ENCODE measurements at places on chromosomes 13 and 19.

DNA sequence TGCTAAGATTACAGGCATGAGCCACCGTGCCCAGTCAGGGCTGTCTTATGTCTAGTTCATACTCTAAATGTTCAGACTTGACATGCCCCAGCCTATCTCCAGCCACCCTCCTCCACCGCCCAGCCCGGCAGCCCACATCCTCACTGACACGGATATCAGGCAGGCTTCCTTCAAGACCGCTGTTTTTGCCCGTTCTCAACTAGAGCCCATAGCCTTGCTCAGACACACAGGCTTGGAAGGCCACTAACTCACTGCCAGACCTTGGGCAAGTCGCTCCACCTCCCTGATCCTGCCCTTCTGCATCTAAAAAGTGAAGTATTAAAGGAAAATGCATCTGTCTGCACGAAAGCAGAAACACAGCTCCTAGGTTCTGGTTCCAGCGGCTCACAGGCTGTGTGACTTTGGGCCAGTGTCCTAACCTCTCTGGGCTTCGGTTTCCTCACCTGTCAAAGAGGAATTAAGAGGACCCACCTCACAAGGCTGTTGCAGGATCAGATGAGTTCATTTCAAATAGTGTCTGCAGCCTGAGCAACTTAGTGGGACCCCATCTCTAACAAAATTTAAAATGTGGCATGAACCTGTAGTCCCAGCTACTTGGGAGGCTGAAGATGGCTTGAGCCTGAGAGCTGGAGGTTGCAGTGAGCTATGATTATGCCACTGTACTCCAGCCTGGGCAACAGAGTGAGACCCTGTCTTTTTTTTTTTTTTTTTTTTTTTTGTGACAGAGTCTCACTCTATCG, 14.5 kb upstream of the CERS4 start:
- H3K27ac ChIP-seq = peak overlapping the region; percentile 24
- no peak for DNase-seq
- H3K4me1 ChIP-seq = peaks cover 8% of the 10 kb centered on the region
- H3K36me3 ChIP-seq = no peaks in the 10 kb centered on the region

DNA sequence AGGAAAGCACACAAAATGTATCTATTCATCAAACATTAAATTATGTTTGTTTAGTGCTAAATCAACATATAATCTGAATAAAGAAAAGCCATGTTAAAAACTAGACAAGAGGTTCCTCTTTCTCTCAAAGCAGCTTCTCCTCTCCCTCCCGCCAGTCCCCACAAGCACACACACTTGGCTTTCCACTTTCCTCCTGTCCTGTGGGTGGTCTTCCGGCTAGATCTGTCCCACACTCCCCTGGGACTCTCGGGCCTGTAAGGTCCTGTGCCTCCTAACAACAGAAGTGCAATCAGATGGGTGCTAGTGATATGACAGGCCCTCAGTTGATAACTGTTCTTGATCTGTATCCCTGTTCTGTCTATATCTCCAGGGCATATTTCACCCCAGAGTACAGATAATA, 45.6 kb upstream of the RAP2A start:
- H3K4me1 ChIP-seq = no peaks in the 10 kb centered on the region
- no peaks in the 10 kb centered on the region for H3K27me3 ChIP-seq
- DNase-seq = no peak
- H3K36me3 ChIP-seq = peaks cover 14% of the 10 kb centered on the region
- H3K27ac ChIP-seq = no peak overlapping the region

DNA sequence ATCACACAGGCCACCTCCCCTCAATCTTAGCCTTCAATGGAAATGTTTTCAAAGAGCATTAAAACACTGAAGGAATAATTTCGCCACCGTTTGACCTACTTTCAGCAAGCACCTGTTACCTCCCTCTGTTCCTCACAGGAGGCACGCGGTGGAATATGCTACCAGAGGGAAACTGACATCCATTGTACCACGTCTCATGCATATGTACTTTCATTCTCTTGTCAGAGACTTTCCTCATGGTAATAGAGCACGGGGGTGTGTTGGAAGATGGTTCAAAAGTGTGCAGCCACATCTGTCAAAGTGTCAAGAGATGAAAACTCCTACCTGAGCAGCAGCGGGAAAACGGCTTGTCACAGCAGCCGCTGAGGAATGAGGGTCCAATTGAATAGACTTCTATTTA, 143.4 kb downstream of the NALCN start:
- no peaks in the 10 kb centered on the region for H3K4me1 ChIP-seq
- no peaks in the 10 kb centered on the region for H3K27me3 ChIP-seq
- no peak overlapping the region for H3K4me3 ChIP-seq
- H3K27ac ChIP-seq = no peak overlapping the region

DNA sequence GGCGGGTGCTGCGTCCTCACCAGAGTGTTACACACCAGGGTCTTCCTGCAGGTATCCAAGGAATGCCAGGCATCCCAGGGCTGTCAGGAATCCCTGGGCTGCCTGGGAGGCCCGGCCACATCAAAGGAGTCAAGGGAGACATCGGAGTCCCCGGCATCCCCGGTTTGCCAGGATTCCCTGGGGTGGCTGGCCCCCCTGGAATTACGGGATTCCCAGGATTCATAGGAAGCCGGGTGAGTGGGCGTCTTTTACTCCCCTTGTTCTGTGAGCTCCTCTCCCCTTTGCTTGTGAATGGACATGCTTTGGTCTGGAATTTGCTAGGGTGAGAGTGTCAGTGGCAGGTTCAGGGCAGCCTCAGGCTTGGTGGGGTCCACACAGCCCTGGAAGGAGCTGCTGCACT, 75.9 kb downstream of the RAB20 start:
- H3K27ac ChIP-seq = no peak overlapping the region
- peaks cover 77% of the 10 kb centered on the region for H3K36me3 ChIP-seq
- H3K4me1 ChIP-seq = no peaks in the 10 kb centered on the region
- H3K27me3 ChIP-seq = no peaks in the 10 kb centered on the region

DNA sequence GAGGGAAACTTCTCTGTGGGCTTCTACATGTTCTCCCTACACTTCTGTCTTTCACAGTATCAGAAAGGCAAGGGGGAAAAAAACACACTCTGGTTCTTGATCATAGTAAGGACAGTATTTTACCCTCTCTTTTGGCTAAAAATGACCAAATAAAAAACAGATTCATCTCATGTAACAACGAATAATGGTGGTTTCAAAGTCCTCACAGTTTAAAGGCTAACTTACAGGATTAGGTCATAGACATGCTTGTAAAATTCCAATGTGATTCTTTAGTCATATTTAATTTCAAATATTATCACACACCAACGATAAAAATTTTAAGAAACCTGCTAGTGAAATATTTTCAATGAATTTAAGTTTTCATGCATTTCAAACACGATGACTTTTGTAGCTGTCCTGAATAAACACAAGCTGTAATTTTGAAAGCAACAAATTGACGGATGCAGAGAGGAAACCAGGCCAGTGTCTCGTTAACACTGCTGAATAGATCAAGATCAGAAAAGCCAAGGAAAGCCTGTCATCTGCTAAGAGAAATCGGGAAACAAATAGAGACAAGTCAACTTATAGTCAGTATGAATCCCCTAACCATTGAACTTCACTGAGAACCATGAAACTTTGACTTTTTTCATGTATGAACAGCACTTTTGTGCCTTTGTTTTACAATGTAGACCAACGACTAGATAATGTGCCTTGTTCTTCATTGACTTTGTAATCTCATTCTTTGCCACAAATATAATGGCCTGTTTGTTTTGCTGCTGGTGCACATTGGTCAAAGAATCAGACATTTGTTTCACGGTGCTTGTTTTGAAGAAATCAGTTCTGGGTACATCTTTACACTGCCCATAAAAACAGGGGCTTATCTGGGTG, 22.0 kb downstream of the MBNL2 start:
- no peak for DNase-seq
- H3K4me1 ChIP-seq = peaks cover 22% of the 10 kb centered on the region
- H3K27ac ChIP-seq = peak overlapping the region; percentile 16
- H3K36me3 ChIP-seq = peaks cover 4% of the 10 kb centered on the region
- no peak overlapping the region for H3K4me3 ChIP-seq

- no peaks in the 10 kb centered on the region for H3K36me3 ChIP-seq
- no peak overlapping the region for H3K27ac ChIP-seq
- no peaks in the 10 kb centered on the region for H3K4me1 ChIP-seq
- H3K27me3 ChIP-seq = no peaks in the 10 kb centered on the region
- DNase-seq = no peak
These were observed 108.4 kb downstream of the KLF5 start for GRCh38 chr13:73167028-73167820.

- H3K27me3 ChIP-seq = no peaks in the 10 kb centered on the region
- H3K27ac ChIP-seq = no peak overlapping the region
- peaks cover 19% of the 10 kb centered on the region for H3K36me3 ChIP-seq
- H3K4me3 ChIP-seq = no peak overlapping the region
- H3K4me1 ChIP-seq = no peaks in the 10 kb centered on the region
These were observed 16.8 kb downstream of the ZNF431 start for GRCh38 chr19:21158523-21159135.

- H3K4me3 ChIP-seq = no peak overlapping the region
- peaks cover 32% of the 10 kb centered on the region for H3K4me1 ChIP-seq
- peaks cover 88% of the 10 kb centered on the region for H3K27me3 ChIP-seq
- H3K27ac ChIP-seq = no peak overlapping the region
These were observed 774 bp downstream of the GGN start for GRCh38 chr19:38386971-38387549.

DNA sequence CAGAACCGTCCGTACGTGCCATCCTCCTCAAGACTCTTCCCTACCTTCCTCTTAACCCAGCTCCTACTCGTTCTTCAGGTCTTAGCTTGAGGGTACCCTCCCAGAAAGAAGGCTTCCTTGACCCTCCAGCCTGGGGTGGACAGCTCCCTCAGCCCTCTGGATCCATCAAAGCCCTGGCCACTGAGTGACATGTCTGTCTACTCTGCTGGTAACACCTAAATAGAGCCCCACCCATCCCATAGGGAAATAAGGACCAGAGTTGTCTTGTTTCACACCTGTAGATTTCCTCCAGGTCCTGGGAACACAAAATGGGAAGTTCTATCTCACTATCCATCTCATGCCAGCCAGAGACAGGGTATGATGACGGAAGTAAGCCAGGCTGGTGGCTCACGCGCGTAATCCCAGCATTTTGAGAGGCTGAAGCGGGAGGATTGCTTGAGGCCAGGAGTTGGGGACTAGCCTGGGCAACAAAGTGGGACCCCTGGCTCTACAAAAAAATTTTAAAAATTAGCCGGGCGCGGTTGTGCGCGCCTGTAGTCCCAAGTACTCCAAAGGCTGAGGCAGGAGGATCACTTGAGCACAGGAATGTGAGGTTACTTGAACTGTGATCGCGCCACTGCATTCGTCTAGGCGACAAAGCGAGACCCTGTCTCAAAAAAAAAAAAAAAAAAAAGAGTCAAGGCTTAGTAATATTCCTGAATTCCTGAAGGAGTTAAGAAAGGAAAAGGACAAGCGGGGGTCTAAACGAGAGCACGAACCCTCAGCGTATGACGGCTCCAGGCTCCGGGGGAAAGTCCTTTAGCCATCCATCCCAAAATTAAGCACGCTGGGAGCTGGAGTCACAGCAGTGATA, 566 bp upstream of the CCDC97 start:
- peak overlapping the region; percentile 89 for H3K4me3 ChIP-seq
- H3K27me3 ChIP-seq = no peaks in the 10 kb centered on the region
- peaks cover 55% of the 10 kb centered on the region for H3K36me3 ChIP-seq
- peak overlapping the region; percentile 98 for H3K27ac ChIP-seq

DNA sequence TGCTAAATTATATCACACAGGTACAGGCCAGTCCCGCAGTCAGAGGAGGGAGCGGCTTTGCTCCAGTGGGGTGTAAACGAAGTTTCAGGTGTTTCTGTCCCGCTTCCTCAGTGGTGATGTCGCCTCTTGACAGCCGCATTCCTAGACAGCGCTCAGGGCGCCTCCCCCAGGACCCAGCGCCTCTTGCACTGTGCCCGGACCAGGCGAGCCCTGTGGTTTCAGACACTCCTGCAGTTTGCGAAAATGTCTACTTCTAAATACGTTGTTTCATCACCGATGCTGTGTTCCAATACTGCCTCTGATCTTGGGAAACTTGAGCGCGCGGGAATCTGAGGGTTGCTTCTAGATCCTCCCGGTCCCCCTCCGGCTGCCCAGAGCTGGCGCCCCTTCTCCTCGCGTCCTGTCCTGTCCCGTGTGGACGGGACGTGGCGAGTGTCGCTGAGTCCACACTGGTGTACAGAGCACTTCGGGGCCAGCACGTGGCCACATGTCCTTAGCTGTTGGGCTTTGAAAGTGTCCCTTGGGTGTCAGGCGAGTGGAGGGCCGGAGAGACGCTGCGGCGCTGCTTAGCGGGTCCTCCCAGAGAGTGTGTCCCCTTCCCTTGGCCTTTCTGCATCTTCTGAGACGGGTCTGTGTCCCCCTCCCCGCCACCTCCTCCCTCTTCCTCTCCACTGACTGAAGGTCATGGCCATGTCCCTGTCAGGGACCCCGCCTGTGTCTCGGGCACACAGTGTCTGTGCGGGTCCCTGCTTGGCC, 14.6 kb upstream of the RPS15 start:
- no peak overlapping the region for H3K4me3 ChIP-seq
- peaks cover 8% of the 10 kb centered on the region for H3K4me1 ChIP-seq
- peaks cover 85% of the 10 kb centered on the region for H3K36me3 ChIP-seq
- H3K27ac ChIP-seq = no peak overlapping the region
- no peaks in the 10 kb centered on the region for H3K27me3 ChIP-seq
- DNase-seq = no peak

DNA sequence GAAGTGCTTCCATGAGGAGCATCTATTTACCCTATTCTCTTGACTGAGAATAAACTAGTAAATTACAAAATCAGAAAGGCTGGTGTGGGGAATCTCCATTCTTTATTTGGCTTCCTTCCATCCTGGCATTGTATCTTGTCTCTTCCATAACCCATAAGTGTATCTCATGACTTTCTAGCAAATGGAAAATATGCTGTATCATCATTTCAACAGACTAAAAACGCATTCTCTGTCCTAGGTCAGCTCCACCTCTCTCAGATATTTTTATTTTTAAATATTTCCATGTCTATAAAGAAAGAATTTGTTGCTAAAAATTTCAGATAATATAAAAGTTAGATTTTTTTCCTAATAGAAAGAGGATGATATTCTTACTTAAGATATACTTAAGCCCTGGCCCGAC, 154.2 kb upstream of the MYO16 start:
- H3K4me3 ChIP-seq = no peak overlapping the region
- DNase-seq = no peak
- H3K4me1 ChIP-seq = no peaks in the 10 kb centered on the region
- H3K27me3 ChIP-seq = no peaks in the 10 kb centered on the region

DNA sequence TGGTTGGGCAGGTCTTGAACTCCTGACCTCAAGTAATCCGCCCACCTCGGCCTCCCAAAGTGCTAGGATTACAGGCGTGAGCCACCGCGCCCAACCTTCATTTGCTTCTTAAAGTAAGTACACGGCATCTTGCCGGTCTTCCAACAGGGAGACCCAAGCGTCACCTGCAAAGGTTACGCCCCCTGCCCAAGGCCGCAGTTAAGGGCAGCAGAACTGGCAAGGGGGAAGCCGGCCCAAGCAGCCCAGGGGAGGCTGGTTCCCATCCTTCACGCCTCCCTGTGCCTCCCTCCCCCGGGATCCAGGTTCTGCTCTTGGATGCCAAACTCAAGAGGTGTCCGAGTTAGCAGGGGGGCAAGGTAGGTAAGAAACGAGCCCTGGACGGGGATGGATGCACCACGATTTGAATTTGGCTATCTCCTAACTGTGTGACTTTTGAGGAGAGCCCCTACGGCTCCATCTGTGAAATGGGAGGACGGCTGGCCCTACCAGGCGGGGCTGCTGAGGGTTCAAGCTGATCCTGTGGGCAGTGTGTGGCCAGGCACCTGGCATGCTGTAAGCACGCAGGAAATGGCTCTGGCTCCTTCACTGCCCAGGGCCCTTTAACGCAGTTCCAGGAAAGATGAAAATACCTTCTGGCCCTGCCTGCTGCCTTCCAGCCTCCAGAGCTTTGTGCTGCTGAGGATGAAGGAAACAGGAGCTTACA, 9.0 kb downstream of the RFX1 start:
- no peak overlapping the region for H3K4me3 ChIP-seq
- H3K36me3 ChIP-seq = peaks cover 39% of the 10 kb centered on the region
- H3K4me1 ChIP-seq = peaks cover 3% of the 10 kb centered on the region

Measured in muscle of leg (tissue), 16 donors.